RPMI7951 (cell line): ENCODE measurements at places on chromosomes 2 and 18. TPM values are rescaled to one million over a fixed set of nuclear protein-coding genes. Genes with fewer than 3 reads are reported as not detected.
A peak's percentile ranks its signal among the peaks of the same experiment; 100 is the strongest.

DNA sequence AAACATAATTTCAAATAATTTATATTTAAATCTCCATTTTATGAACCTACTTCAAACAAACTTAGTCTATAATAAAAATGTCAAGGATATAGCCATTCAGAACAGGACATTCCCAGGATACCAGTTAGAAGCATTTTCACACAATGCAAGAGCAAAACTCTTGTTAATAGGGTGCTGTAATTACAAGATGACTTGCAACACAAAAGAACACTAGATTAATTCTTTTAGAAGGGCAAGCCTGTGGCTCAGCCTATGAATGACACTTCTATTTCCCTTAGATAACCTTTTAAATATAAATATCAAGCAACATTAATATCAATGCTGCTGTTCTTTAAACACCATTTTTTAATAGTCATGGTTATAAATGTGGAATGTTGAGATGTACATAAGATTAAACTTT is 157.9 kb upstream of the SCN7A start:
- DNase-seq, result no peak

DNA sequence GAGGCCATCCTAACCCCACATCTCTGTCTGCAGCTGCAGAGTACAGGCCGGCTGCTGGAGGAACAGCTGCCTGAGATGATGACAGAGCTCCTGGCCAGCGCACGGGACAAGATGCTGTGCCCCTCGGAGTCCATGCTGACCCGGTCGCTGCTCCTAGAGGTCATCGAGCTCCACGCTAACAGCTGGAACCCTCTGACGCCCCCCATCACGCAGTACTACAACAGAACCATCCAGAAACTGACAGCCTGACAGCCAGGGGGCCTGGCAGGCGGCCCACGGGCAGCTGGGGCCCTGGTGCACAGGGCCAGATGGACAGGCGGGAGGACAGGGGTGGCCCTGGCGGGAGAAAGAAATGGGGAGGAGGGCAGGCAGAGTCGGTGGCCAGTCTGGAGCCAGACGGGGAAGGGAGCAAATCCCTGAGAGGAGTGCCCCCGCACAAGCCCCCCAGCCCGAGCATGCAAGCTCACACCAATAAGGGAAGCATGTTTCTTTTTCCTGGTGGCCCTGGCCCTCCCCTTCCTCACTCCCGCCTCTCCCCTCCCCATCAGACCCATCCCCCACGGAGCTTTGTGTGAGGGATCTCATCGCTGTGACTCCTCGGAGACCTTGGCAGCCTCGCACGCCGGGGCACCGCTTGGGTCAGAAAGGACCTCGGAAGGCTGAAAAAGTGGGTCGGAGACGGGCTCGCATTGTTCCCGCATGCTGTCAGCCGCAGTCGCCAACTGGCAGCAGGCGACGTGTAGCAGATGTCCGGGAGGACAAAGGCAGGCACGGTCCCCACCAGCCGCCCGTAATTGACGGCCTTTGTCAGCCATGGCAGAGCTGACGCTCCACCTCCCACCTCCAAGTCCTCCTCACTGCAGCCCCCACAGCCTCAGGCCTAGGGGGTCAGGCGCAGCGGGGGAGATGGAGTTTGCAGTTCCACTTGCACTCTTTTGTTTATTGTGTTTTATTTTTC is 91.2 kb downstream of the SMAD7 start:
- DNase-seq, result no peak

GRCh38 chr2:232348936-232349335 is 29.6 kb upstream of the ALPP start:
- DNase-seq, result no peak

DNA sequence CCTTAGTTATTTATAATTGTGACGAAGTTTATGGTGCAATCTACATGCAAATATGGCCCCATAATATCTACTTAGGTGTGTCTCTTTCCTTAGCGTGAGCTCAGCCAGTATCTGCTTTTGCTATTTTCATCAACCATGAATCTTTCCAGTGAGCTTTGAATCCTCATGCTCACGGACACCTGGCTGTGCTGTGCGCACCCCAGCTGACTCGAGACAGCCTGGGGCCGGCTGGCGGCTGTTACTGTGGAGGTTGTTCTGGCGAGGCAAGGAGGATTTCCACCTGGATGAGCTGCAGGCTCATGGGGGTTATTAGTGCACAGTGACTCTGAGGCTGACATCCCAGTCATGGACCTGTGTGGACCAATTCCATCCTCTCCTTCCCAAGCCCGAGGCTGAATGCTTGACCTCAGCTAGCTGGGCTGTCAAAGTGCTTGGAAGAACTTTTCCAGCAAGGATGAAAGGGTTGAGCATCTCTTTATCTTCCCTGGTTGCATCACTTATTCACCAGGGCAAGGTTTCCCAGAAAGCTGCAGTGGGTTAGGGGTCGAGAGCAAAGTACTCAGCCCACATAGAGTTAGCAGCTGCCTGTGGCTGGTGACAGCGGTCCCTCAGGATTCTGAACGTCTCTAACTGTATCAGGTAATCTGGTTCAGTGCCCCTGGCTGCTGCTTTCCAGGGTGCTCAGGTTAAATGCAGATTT is 141.7 kb downstream of the ARL4C start:
- no peak for DNase-seq

DNA sequence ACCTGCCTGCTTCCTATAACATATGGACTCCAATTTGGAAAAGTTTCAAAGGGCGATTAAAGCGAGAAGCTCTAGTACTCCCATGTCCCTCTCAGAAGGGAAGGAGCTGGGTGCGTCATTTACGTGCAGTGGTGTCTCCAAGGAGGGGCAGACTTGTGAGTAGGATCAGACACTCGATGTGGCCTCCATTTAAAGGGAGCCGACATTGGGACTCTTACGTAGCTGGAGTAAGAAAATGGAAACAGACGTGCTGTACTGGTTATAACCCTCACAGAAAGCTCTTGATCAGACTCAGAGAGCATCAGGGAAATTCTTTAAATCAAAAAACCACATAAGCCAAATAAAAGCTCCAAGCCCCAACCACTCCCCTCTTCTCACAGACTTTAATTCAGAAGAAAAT is 198.5 kb downstream of the KLHL29 start:
- no peak for DNase-seq

DNA sequence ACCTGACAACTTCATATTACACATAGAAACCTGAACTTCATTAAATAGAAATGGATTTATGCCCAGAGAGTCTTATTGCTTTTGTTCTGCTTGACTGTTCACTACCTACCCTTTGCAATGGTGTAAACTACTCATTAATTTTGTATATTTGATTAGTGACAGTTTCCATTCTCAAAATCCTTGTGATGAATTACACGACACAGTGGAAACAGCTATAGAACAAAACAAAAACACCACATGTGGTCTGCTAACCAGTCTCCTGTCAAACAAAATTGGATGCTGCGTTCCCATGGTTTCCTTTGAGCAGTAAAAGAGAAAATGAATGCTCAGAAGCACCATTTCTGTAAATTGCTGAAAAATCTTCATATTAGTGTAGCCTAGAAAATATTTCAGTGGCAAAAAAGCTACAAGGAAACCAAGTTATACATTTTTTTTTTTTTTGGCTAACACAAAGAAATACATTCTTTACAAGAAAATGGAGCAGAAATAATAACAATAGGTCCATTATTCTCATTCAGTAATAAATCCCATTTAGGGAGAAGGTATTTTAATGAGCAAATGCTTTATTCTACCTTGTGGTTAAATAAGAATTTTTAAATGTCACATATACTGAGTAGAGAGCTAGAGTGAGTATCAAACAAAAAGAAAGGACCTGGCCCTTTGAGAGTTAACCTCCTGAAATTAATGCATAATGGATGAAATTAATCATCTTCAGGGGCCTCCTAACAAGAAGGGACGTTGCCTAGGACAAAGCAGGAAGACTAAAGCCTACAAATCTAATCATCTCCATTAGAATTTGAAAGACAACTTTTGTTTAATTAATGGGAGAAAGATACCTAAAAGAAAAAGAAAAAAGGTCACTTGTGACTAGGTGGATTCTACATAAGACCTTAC is 355.1 kb upstream of the ZC3H15 start:
- DNase-seq, result no peak

- DNase-seq, result peak; percentile 53
Measured at GRCh38 chr2:217562871-217563480, 439.8 kb downstream of the TNS1 start.

GRCh38 chr2:37829202-37829601 is 95.9 kb upstream of the RMDN2 start:
- DNase-seq, result peak; percentile 91

- DNase-seq, result no peak
Measured at GRCh38 chr2:165796129-165796528, 2.1 kb upstream of the GALNT3 start.

GRCh38 chr18:58896268-58896667 is 31.6 kb downstream of the ZNF532 start:
- peak; percentile 31 for DNase-seq

The TMEM200C gene
- total RNA-seq, result not detected in 2 replicates

The CROCC2 gene
- 0.12 TPM in 1 of 2 replicates, not detected in the other for total RNA-seq

The LBH gene
- 5.1 and 6.4 TPM in 2 replicates for total RNA-seq

The HOXD13 gene
- 1.2 and 2.6 TPM in 2 replicates for total RNA-seq
